ENCODE measurements at places on chromosomes 12 and 14. TPM values are rescaled to one million over a fixed set of nuclear protein-coding genes. Genes with fewer than 3 reads are reported as not detected.

The IPO4 gene
- 33.7 TPM for total RNA-seq

The DBX2 gene
- not detected for total RNA-seq

The RFX4 gene
- total RNA-seq = not detected

The SELPLG gene
- total RNA-seq = 1.5 TPM

The SERPINA12 gene
- total RNA-seq = not detected

The SRRM4 gene
- 0.09 TPM for total RNA-seq

The FAM222A gene
- total RNA-seq = 3.5 TPM

Data from uterus (tissue), 4 donors.